Activated CD4-positive, alpha-beta T cell treated with anti-CD3 and anti-CD28 coated beads, Interleukin-2, amount 50 U/mL, for 16 hours (primary cell): ENCODE measurements at places on chromosomes 4 and X.

GRCh38 chr4:16967722-16968121, 69.3 kb upstream of the LDB2 start:
- DNase-seq: no peak

DNA sequence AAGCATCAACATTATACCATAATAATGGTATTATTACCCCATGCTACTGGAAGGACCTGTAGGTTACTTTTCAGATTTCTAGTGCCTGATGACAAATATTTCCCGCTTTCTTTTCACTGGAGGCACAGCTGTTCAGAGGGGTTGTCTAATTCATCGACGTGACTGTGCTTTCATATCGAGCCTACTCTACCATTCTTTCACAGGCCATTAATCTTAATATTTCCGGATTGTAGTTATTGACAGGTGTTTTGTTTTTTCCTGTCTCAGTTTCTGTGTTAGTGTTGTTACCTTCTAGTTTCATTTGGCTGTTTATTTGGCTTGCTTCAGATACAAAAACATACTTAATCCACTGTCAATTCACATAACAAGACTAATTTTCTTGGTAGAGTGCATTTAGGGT, 330.9 kb downstream of the SPOCK3 start:
- no peak for DNase-seq

DNA sequence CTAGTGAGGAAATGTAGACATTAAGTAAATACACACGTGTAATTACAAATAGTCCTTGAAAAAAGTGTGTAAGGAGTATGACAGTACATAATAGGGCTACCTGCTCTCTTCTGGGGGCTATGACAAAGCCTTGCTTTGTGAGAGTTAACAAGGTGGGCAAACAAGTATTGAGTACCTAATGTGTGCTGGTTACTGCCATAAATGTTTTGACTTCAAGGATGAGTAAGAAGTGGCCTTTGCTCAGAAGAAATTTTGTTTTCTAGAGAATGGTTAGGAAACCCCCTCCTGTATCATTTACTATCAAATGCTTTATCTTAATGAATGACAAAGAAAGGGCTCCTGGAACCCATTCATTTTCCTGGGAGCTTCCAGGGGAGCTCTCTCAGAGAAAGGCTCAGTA, 167.0 kb upstream of the CASK start:
- peak; percentile 25 for DNase-seq

DNA sequence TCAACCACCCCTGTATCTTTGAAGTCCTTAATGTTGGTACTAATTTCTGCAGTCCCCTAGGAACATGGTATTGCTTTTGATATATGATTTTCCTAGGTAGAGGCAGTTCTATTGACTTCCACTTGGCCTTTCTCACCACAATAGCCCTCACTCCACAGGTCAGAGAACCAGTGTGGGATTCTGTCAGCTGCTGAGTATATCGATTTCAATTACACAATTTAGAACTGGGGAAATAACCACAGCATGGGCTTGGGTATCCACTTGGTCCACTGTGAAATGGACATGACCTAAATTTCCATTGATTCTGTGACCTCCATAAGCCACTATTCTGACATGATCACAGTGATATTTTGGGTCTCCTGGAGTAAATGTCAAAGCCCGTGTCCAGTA, 62.3 kb downstream of the KANTR start:
- DNase-seq: no peak

GRCh38 chr4:94724016-94724790, 33.6 kb upstream of the BMPR1B start:
- DNase-seq: no peak

- no peak for DNase-seq
Measured at GRCh38 chr4:125231661-125232060, 83.1 kb upstream of the FAT4 start.

- no peak for DNase-seq
Measured at GRCh38 chr4:88171206-88171605, 12.8 kb upstream of the ABCG2 start.
